ENCODE measurements at places on chromosomes 1 and 21.

GRCh38 chr1:184958554-184959353, 15.6 kb downstream of the NIBAN1 start:
- no peak overlapping the region for H3K4me3 ChIP-seq
- no peaks in the 10 kb centered on the region for H3K27me3 ChIP-seq
- H3K4me1 ChIP-seq: peaks cover 12% of the 10 kb centered on the region
- H3K36me3 ChIP-seq: no peaks in the 10 kb centered on the region
- no peak overlapping the region for H3K27ac ChIP-seq

- H3K36me3 ChIP-seq: no peaks in the 10 kb centered on the region
- peak; percentile 63 for DNase-seq
- no peak overlapping the region for H3K4me3 ChIP-seq
- peak overlapping the region; percentile 56 for H3K27ac ChIP-seq
These were observed 91.5 kb downstream of the SIPA1L2 start for GRCh38 chr1:232538224-232538942.

- no peak for DNase-seq
- H3K4me3 ChIP-seq: peak overlapping the region; percentile 57
- H3K4me1 ChIP-seq: no peaks in the 10 kb centered on the region
- H3K36me3 ChIP-seq: no peaks in the 10 kb centered on the region
These were observed 8.4 kb upstream of the LUZP1 start for GRCh38 chr1:23177031-23177430.

GRCh38 chr1:169202791-169203665, 96.5 kb downstream of the ATP1B1 start:
- no peak overlapping the region for H3K4me3 ChIP-seq
- H3K4me1 ChIP-seq: no peaks in the 10 kb centered on the region
- no peaks in the 10 kb centered on the region for H3K27me3 ChIP-seq
- H3K36me3 ChIP-seq: no peaks in the 10 kb centered on the region

GRCh38 chr1:44217809-44218410, 4.6 kb downstream of the DMAP1 start:
- no peak overlapping the region for H3K4me3 ChIP-seq
- H3K36me3 ChIP-seq: no peaks in the 10 kb centered on the region
- no peaks in the 10 kb centered on the region for H3K27me3 ChIP-seq
- H3K4me1 ChIP-seq: peaks cover 8% of the 10 kb centered on the region
- peak; percentile 44 for DNase-seq
- H3K27ac ChIP-seq: no peak overlapping the region

GRCh38 chr1:29658688-29659087, 422.4 kb downstream of the PTPRU start:
- no peak overlapping the region for H3K4me3 ChIP-seq
- DNase-seq: no peak
- H3K27ac ChIP-seq: no peak overlapping the region
- H3K4me1 ChIP-seq: no peaks in the 10 kb centered on the region

- H3K36me3 ChIP-seq: peaks cover 29% of the 10 kb centered on the region
- H3K4me1 ChIP-seq: peaks cover 20% of the 10 kb centered on the region
- no peak overlapping the region for H3K27ac ChIP-seq
- no peak overlapping the region for H3K4me3 ChIP-seq
- no peak for DNase-seq
These were observed 3.3 kb downstream of the METTL13 start for GRCh38 chr1:171784784-171785183.

DNA sequence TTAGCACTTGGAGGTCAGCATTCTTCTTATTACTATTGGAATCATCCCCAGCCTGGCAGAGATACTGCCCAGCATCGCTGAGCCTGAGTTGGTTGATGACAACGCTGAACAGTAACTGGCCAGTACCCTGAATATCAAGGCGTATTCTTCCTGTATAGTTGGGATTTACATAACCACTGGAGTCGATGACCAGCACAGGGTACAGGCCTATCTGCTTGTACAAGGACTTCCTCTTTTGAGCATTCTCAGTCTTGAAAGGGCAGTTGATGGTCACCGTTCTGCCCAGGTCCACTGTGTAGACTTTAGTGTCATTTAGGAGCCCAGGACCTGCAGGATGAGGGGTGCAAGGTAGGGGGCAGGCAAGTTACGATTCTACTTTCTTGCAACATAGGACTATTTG, 8.8 kb downstream of the PIGR start:
- H3K27ac ChIP-seq: no peak overlapping the region
- DNase-seq: no peak
- no peaks in the 10 kb centered on the region for H3K27me3 ChIP-seq

DNA sequence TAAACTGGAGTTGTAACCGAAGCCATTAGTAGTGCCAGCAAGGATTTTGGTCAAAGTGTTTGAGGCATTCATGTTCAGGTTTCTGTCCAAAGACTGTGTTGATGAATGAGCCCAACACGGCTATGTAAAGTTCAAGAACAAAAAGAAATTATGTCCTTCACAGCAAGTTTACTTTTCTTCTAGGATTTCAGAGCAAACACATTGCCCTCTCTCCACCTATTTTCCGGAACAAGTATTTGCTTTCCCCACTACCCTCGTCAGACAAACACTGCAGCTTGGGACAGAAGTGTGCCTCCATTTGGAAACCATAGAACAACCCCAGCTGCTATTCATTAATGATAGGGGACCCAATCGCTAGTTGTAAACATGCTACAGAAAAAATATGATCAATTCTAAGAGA, 151.4 kb upstream of the C1orf105 start:
- H3K4me3 ChIP-seq: no peak overlapping the region
- H3K27me3 ChIP-seq: no peaks in the 10 kb centered on the region
- DNase-seq: no peak
- H3K27ac ChIP-seq: no peak overlapping the region
- H3K4me1 ChIP-seq: 0 out of 2 replicates have a peak, but pooled peaks cover 8% of the 10 kb centered on the region

- H3K27me3 ChIP-seq: no peaks in the 10 kb centered on the region
- H3K4me3 ChIP-seq: no peak overlapping the region
- H3K4me1 ChIP-seq: peaks cover 10% of the 10 kb centered on the region
- peaks cover 7% of the 10 kb centered on the region for H3K36me3 ChIP-seq
- no peak overlapping the region for H3K27ac ChIP-seq
- no peak for DNase-seq
These were observed 3.4 kb downstream of the HENMT1 start for GRCh38 chr1:108657356-108658080.

DNA sequence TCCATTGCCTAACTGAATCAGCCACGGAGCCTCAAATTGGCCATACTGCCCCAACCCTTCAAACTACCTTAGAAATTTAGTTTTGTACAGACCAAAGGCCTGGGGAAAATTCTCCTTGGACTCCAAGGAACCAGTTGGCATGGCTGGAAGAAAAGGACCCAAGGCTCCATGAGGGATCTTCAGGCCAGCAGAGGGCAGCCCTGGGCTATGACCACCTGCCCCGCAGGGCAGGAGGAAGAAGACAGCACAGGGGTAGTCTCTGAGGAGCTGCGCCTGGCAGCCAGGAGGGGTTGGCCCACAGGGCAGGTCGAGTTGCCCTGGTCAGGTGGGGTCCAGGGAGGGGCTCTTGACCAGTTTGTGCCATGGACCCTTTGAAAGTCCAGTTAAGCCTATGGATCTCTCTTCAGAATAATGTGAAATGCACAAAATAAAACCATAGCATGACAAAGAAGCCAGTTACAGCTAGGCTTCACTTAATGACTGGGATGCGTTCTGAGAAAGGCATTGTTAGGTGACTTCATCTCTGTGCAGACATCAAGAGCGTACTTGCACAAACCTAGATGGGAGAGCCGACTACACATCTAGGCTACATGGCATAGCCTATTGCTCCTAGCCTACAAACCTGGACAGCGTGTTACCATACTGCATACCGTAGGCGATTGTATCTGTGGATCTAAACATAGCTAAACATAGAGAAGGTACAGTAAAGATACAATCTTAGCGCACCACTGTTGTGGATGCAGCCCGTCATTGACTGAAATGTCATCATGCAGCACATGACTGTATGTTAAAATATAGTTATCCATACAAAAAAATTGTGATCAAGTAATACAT, 26.1 kb downstream of the CACNA1S start:
- H3K27ac ChIP-seq: no peak overlapping the region
- H3K4me3 ChIP-seq: no peak overlapping the region
- H3K27me3 ChIP-seq: peaks cover 32% of the 10 kb centered on the region
- peak; percentile 41 for DNase-seq
- no peaks in the 10 kb centered on the region for H3K36me3 ChIP-seq

DNA sequence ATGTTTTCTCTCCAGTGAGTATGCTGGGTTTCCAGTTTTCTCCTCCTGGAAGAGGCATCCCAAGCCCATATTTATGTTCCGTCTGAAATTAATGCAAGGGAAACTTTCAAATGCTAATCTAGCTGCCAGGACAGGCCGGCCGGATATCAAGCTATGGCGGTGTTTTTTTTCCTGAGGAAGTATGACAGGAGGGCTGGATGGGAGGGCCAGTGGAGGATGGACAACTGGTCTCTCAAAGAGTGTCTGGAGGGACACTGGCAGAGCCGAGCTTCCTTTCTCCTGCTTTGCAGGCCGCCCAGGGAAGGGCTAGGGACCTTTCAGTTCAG, 212.7 kb downstream of the TRABD2B start:
- no peak overlapping the region for H3K27ac ChIP-seq
- no peaks in the 10 kb centered on the region for H3K36me3 ChIP-seq
- H3K4me1 ChIP-seq: peaks cover 10% of the 10 kb centered on the region
- no peaks in the 10 kb centered on the region for H3K27me3 ChIP-seq
- H3K4me3 ChIP-seq: no peak overlapping the region
- DNase-seq: no peak

DNA sequence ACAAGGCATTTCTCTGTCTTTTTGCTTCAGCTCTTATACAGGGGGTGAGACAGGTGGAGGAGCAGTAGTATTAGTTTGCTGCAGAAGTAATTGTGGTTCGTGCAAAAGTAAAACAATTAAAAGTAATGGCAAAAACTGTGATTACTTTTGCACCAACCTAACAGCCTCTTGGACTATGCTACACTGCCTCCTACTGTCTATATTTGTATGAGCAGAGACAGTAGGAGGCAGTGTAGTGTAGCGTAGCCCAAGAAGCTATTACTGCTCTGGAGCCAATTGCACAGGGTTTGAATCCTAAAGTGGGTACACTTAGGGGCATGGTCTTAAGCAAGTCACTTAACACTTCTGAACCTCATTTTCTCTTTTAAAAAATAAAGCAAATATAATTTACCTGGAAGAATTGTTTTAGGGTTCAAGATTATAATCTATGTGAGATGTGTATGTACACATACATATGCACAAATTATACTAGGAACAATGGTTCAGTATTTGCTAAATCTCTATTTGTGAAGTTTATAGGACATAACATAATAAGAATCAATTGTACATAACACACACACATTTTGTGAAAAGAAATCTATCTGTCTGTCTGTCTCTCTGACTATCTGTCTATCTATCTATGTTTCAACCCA, 103.8 kb downstream of the BRINP3 start:
- H3K4me3 ChIP-seq: no peak overlapping the region
- no peak for DNase-seq
- H3K4me1 ChIP-seq: no peaks in the 10 kb centered on the region
- H3K27me3 ChIP-seq: no peaks in the 10 kb centered on the region
- no peak overlapping the region for H3K27ac ChIP-seq

- H3K27me3 ChIP-seq: peaks cover 23% of the 10 kb centered on the region
- no peaks in the 10 kb centered on the region for H3K36me3 ChIP-seq
- H3K4me3 ChIP-seq: no peak overlapping the region
- H3K4me1 ChIP-seq: no peaks in the 10 kb centered on the region
- no peak for DNase-seq
- no peak overlapping the region for H3K27ac ChIP-seq
These were observed 32.0 kb upstream of the B3GALT5 start for GRCh38 chr21:39580744-39581143.

GRCh38 chr1:230032516-230033281, 34.3 kb upstream of the GALNT2 start:
- DNase-seq: no peak
- H3K4me1 ChIP-seq: peaks cover 10% of the 10 kb centered on the region
- H3K4me3 ChIP-seq: no peak overlapping the region
- H3K36me3 ChIP-seq: no peaks in the 10 kb centered on the region
- H3K27me3 ChIP-seq: no peaks in the 10 kb centered on the region
- no peak overlapping the region for H3K27ac ChIP-seq

GRCh38 chr1:230855886-230856285, 12.4 kb downstream of the C1orf198 start:
- H3K4me1 ChIP-seq: no peaks in the 10 kb centered on the region
- H3K4me3 ChIP-seq: no peak overlapping the region
- H3K27ac ChIP-seq: no peak overlapping the region
- H3K36me3 ChIP-seq: no peaks in the 10 kb centered on the region

- no peaks in the 10 kb centered on the region for H3K36me3 ChIP-seq
- no peak overlapping the region for H3K27ac ChIP-seq
- no peaks in the 10 kb centered on the region for H3K4me1 ChIP-seq
- no peaks in the 10 kb centered on the region for H3K27me3 ChIP-seq
These were observed 14.1 kb downstream of the TMEM53 start for GRCh38 chr1:44660176-44660575.

DNA sequence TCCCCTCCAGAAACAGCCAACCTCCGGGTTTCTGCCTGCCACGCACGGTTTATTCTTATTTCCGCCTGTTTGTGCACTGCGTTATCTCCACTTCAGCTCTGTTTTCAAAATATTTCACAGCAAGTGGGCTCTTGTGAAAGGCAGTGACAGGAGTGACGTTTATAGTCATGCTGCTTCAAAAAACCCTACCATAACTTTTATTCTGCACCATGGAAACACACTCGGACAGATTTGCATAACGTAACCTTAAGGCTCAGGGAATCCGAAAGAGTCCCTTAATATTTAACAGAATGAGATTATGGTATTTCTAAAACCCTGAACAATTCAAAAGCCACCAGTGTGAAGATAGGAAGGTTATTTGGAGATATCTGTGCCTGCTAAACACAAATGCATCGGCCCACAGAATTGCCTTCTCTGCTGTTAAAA, 782 bp upstream of the SDE2 start:
- H3K36me3 ChIP-seq: no peaks in the 10 kb centered on the region
- no peak for DNase-seq
- H3K27ac ChIP-seq: peak overlapping the region; percentile 67
- peak overlapping the region; percentile 50 for H3K4me3 ChIP-seq
- no peaks in the 10 kb centered on the region for H3K27me3 ChIP-seq

DNA sequence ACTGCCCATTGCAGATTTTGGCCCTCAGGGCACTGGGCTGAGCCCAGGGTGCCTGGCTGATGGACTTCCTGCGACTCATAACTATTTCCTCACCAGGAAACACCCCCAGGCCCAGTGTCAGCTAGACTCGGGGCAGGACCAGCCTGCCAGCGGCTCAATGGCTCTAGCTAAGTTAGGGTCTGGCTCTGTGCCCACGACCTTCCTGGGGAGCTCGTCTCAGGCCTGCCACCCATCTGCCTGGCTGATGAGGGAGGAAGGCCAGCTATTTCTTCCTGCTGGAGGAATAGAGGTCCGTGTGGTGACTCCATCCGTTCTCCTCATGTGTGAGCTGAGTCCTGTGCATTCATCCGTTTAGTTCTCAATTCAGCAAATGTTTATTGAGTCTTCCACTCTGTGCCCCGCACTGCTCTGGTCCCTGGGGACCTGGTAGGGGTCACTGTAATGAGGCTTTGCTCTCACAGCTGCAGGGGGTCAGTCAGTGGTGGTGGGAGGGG, 44.5 kb downstream of the KIRREL1 start:
- peaks cover 25% of the 10 kb centered on the region for H3K4me1 ChIP-seq
- peak; percentile 73 for DNase-seq
- H3K27ac ChIP-seq: peak overlapping the region; percentile 35
- H3K4me3 ChIP-seq: no peak overlapping the region
- H3K36me3 ChIP-seq: no peaks in the 10 kb centered on the region

- H3K27ac ChIP-seq: no peak overlapping the region
- DNase-seq: no peak
- peaks cover 16% of the 10 kb centered on the region for H3K27me3 ChIP-seq
- no peaks in the 10 kb centered on the region for H3K36me3 ChIP-seq
- H3K4me1 ChIP-seq: no peaks in the 10 kb centered on the region
- H3K4me3 ChIP-seq: no peak overlapping the region
These were observed 149.3 kb upstream of the C8B start for GRCh38 chr1:57115030-57115614.

GRCh38 chr1:205568469-205569361, 63.1 kb downstream of the ELK4 start:
- H3K27ac ChIP-seq: no peak overlapping the region
- no peaks in the 10 kb centered on the region for H3K27me3 ChIP-seq
- no peaks in the 10 kb centered on the region for H3K36me3 ChIP-seq
- peaks cover 17% of the 10 kb centered on the region for H3K4me1 ChIP-seq
- no peak for DNase-seq
